ENCODE measurements at places on chromosomes 5 and 9.

GRCh38 chr5:129461711-129462332 lies 1.7 kb downstream of the ADAMTS19 start:
- DNase-seq, result no peak

GRCh38 chr9:84283946-84284345 lies 56.6 kb downstream of the SLC28A3 start:
- DNase-seq, result no peak

GRCh38 chr9:70400107-70400892 lies 14.2 kb downstream of the KLF9 start:
- no peak for DNase-seq

DNA sequence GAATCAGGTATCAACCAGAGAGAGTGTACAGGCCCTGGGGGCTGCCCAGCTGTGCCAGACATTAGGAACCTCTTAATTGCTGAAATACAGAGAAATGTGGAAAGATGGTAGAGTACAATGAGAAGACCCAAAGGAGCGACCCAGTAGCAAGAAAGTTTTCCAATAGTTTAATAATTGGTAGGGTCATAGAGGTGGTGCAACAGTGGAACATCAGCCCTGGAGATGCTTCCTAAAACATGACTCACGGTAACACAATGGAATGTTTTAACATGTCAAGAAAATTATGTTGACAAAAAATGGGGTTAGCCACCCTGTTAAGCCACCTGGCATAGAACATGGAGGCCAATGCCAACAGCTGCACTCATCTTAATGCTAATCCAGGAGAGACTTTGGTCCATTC lies 284.1 kb downstream of the ELAVL2 start:
- DNase-seq, result no peak

DNA sequence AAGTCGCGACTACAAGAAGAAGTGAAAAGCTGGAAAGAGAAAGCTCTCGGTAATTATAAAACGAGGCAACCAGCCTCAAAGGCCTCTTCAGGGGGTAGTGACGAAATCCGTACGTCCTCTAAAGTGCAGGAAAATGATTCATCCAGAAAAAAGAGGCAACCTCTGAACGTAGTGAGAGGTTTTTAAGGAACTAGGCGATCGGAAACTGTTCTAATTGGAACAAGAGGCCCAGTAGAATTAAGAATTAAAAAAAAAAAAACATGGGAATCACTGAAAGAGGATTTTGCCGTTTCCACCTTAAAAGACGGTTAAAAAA lies 1.0 kb downstream of the CSNK1A1 start:
- no peak for DNase-seq

- no peak for DNase-seq
These were observed 180.9 kb downstream of the AOPEP start for GRCh38 chr9:94907264-94907936.

DNA sequence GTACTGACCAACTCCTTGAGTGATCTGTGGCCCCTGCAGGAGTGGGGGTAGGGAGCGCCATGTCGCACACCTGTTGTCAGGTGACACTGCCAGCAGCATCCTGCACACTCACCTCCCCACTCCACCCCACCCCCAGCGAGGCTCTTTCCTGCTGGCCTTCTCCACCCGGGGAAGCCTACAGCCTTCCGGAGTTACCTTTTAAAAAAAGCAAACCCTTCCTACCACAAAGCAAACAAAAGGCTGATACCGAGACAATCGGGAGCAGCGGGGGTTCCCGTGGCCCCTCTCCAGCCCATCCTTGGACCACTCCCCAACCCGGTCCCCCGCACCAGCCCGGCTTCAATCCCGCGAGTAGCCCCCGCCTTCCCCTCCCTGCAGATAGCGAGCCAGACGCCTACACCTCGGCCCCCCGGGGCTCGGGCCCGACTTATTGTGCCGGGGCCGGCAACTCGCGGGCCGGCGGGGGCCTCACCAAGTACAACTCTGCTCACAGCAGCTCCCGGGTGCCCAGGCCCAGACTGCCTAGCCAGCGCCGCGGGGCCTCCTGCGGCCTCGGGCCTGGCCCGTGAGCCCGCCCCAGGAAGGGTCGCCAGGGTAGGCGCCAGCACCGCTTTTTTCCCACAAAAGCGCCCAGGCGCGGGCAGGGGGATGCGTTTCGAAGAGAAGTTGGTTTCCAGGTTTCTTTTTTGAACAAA lies 724 bp downstream of the MACROH2A1 start:
- DNase-seq, result no peak

GRCh38 chr9:72415163-72415562 lies 50.2 kb upstream of the ZFAND5 start:
- DNase-seq, result no peak

DNA sequence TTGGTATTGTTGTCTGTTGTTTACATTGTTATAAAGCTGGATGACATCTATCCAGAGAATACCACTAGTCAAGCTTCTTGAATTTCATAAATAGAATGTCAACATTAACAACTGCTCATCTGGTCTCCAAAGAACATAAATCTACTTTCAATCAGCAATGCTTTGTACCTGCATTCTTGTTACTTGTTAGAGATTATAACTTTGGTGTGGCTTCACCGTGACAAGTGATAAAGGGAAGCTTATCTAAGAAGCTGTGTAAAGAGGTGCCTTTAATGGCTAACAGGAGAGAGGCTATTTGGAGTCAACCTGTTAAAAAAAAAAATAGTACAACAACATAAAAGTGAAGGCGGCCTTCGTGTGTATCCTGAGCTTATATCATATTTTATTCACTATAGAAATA lies 41.8 kb downstream of the MUSK start:
- no peak for DNase-seq

GRCh38 chr9:137809040-137809576 lies 68.5 kb upstream of the CACNA1B start:
- no peak for DNase-seq

DNA sequence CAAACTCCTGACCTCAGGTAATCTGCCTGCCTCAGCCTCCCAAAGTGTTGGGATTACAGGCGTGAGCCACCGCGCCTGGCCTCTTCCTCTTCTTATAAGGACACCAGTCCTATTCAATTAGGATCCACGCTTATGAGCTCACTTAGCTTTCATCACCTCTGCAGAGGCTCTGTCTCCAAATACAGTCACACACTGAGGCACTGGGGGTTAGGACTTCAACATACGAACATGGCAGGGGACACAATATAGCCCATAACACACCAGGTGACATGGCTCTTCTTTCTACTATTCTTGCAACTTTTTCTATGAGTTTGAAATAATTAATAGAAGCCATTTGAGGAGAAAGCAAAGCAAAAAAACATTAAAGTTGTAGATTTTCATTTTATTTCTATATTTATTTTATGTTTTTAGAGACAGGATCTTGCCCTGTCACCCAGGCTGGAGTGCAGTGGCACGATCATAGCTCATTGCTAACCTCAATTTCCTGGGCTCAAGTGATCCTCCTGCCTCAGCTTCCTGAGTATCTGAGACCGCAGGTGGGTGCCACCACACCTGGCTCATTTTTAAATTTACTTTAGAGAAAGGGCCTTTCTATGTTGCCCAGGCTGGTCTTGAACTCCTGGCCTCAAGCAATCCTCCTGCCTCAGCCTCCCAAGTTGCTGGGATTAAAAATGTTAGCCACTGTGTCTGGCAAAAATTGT lies 6.0 kb upstream of the PRRT1B start:
- no peak for DNase-seq

GRCh38 chr5:40962207-40962955 lies 53.1 kb downstream of the C7 start:
- DNase-seq, result no peak

GRCh38 chr9:117795271-117795670 lies 91.1 kb downstream of the TLR4 start:
- DNase-seq, result no peak

DNA sequence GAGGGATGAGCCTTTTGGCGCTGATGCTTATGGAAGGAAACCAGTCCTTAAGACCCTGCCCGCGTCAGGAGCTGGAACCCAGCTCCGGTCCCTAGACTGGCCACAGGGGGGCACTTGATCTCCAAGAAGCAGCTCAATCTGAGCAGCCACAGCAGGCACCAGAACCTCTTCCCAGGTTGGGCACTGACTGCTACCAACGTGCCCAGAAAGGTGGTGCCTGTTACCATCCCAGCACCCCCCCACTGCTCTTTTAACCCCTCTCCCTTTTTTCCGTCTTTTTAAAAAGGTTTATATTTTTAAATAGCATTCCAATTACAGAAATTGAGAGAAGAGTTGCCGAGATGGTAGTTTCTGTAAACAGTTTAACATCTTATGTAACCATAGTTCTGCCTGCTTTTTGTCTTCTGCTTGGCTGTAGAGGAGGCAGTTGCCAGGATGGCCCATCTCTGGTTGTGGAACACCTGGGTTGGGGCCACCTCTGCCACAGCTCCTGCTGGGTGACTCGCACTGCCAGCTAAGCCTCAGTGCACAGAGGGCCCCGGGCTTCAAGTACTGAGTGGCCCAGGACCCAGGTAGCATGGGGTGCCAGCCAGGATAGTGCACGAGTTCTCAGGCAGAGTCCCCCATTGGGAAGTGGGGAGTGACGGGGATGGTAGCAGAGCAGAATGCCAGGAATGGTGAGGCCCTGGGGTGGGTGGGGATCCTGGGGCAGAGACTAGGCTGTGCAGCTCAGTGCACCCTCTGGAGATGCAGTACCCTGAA lies 62.8 kb downstream of the PFDN1 start:
- no peak for DNase-seq

- no peak for DNase-seq
These were observed 27.2 kb upstream of the SLC9A3 start for GRCh38 chr5:551406-551805.

- no peak for DNase-seq
These were observed 25.8 kb downstream of the WNT8A start for GRCh38 chr5:138109463-138110265.

DNA sequence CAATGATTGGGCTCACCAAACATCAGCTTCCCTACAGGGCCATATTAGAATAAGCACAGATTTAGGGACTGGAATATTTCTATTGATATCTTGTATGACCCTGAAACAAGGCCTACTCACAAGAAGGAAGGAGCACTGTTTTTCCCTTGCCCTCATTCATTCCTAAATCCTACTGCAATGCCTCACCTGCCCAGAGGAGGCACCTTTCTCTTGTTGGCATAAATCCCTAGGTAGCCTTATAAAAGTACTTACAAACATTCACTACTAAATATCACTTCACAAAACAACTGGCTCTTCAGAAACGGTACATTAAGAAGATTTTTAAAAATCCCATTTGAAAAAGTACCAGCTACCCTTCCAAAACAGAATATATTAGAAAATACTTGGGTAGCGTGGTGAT lies 449.4 kb downstream of the CDH18 start:
- no peak for DNase-seq

DNA sequence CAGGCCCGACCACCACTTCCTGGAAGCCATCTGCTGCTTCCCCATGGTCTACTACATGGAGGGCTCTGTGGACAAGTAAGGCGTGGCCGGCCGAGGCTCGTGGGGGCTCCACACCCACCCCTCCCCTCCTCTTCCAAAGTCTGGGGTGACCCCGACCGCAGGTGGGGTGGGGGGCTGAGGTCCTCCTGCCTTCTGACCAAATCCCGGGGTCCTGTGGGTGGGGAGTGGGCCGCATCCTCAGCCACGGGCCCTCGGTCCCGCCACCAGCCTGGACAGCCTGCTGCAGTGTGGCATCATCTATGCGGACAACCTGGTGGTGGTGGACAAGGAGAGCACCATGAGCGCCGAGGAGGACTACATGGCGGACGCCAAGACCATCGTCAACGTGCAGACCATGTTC lies 76.4 kb downstream of the KCNT1 start:
- no peak for DNase-seq

Measured in left forelimb (tissue), 1 donor.